ENCODE measurements at places on chromosomes 12 and 14.

DNA sequence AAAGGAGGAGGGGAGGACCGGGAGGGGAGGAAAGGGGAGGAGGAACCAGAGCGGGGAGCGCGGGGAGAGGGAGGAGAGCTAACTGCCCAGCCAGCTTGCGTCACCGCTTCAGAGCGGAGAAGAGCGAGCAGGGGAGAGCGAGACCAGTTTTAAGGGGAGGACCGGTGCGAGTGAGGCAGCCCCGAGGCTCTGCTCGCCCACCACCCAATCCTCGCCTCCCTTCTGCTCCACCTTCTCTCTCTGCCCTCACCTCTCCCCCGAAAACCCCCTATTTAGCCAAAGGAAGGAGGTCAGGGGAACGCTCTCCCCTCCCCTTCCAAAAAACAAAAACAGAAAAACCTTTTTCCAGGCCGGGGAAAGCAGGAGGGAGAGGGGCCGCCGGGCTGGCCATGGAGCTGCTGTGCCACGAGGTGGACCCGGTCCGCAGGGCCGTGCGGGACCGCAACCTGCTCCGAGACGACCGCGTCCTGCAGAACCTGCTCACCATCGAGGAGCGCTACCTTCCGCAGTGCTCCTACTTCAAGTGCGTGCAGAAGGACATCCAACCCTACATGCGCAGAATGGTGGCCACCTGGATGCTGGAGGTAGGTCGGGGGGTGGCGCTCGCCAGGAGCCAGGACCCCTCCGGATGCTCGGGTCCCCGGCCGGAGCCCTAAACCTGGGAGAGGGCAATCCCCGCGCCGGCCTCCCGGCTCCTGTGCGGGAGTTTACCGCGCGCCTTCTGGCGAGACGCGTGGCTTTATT lies at the start of gene CCND2:
Gene CCND2, plus strand, starts transcription at position 111 of the 744 bp plus-strand sequence. Its CDS starts 279 bp downstream, at position 390.
- no peak for DNase-seq

- DNase-seq = no peak
Measured at GRCh38 chr12:34395056-34396005, 373.0 kb downstream of the ALG10 start.

DNA sequence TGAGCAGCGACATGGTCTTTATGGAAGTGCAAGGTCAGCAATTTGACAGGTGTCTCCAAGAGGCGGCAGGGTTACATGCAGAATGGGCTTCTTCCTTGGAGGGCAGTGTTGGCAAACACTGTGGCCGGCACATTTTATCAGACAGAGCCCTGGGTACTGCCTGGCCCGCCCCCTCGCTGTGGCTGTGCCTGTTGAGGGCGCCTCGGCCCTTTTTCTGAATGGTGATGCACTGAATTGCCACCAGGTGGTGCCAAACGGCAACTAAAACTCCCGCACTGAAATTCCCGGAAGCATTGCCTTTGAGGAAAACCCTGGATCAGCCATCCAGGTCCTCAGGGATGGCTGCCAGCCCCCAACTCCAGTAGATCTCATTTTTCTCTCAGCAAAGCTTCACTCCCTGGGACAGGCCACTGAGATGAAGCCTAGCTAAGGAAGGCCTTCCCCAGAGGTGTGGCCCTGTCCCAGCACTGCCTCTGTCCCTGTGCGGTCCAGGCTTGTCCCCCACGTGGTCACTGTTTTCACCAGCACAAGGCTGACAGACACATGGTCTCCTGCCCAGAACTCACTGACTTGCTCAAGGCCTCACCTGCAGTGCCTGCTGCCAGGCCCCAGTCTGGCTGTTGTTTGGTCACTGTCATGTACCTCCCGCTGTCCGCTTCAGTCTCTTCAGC lies 73.6 kb downstream of the TESC start:
- no peak for DNase-seq

DNA sequence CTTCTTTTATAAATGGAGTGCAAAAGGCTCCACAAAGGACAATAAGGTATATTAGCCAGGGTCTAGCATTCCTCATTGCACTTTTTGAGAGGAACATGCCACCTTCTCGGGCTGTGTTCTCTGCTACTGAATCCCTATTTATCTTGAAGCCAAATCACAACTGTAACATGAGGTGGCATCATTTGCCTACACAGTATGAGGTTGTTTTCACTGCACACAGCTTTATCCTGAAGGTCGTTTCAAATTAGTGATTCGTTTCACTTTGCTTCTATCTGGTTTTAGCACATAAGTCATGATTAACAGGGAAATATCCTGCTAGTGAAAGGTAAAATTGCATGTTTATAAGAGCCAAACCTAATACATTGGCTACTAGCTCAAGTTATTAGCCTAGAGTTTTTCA lies 153.8 kb downstream of the SLC35F4 start:
- no peak for DNase-seq

- no peak for DNase-seq
Measured at GRCh38 chr14:36271939-36272907, 48.2 kb downstream of the MBIP start.

DNA sequence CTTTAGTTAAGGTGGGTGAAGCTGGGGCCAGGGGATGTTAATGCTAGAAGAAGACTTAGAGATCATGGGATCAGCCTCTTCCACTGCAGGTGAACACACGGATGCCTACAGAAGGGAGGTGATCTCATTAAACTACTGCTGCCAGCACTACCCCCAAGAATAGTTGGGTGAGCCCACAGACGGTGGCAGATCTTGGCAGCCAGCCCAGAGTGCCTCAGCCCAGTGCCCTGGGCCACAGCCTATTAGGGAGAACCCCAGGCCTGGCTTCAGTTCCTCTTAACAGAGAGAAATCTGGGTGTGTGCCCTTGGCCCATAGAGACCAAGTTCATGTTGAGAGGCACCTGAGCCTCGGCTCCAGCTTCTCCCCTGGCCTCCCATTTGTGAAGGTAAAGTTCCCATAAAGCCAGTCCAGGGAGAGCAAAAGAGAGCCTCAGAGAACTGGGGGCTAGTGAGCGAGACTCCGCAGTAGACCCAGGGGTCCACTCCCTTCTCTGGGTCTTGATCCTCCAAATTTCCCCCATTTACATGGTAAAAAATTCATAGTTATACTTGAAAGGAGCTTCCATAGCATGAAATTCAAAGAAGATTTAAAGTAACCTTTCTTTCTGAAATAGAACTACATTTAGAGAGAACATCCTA lies 125.0 kb upstream of the CCND2 start:
- no peak for DNase-seq

GRCh38 chr14:90573385-90574105 lies 176.7 kb downstream of the CALM1 start:
- DNase-seq = no peak

DNA sequence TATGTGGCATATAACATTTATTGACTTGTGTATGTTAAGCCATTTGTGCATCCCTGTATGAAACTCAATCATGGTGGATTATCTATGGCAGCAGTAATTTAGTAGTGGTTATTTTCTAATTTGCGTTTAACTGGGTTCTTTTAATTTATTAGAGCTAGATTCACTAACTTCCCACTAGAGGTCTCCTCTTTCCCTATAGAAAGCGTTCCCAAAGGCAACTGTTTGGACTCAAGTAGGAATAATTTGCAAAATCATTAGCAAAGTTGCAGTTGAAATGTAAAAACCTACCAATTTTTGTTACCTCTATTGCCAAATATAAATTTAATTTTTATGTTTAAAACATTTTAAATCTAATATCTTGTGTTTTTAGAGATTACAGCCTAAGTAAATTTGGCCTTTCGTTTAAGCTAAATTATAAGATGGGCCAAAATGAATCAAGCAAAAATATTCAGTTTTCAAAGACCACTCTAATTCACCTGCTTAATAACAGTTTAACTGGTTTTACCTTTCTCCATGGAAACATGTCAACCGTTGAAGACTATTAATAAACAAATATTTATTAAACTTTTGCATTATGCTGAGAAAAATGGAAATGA lies 6.0 kb downstream of the DMAC2L start:
- DNase-seq = no peak

DNA sequence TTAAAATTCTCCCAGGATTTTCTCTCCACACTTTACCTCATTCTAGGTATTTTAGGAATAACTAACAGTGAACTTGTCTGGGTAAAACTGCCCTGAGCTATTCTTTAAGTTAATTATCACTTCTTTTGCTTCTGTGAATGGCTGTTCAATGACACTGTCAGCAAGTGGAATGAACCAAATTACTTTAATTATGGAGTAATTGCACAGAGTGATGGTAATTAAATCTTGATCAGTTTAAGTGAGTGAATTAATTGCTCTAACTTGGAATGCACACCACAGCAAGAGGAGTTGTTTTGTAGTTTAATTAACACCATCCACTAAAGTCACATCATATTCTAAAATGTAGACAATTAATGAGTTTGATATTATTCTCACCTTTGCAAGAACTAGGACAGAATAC lies 36.2 kb upstream of the TMEM260 start:
- DNase-seq = no peak

DNA sequence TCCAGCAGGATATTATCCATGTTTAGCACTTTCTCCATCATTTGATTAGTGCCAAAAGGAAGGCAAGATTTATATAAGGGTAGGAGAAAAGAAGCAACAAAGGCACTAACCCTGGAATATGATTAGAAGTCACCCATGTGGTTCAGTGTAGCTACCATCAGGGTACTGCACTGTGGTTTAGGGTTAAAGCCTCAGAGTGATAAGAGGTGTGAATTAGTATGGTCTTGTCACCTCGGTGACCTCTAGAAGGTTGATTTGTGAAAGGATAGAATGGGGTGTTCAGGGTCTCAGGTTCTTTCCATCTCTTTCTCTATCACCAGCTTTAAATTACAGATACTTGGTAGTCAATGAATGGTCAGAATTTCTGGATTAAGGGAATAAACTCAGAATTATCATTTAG lies 103.0 kb upstream of the TMTC2 start:
- DNase-seq = no peak

- no peak for DNase-seq
Measured at GRCh38 chr14:75825147-75825592, 156.6 kb downstream of the TGFB3 start.

DNA sequence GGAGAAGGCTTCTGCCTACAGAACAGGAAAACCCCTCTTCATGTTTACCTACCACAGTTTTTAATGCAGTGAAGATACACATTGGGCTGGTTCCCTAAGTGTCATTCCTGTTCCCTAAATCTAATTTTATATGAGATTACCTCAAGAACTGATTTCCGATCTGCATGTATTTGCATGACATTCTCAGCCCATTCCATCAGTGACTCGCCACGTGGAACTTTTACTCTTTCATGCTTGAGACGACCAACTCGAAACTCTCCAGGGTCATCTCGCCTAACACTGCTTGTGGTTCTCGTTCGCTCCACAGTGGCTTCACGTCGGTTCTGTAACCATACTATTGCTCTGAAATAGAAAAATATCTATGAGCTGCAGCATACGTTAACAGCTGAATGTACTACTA lies 83.1 kb upstream of the STRN3 start:
- DNase-seq = no peak

GRCh38 chr12:119593578-119594398 lies at the start of gene TMEM233:
Gene TMEM233 (plus strand): TSS chr12:119593774. CDS start chr12:119593849, 75 bp downstream.
- DNase-seq = no peak

DNA sequence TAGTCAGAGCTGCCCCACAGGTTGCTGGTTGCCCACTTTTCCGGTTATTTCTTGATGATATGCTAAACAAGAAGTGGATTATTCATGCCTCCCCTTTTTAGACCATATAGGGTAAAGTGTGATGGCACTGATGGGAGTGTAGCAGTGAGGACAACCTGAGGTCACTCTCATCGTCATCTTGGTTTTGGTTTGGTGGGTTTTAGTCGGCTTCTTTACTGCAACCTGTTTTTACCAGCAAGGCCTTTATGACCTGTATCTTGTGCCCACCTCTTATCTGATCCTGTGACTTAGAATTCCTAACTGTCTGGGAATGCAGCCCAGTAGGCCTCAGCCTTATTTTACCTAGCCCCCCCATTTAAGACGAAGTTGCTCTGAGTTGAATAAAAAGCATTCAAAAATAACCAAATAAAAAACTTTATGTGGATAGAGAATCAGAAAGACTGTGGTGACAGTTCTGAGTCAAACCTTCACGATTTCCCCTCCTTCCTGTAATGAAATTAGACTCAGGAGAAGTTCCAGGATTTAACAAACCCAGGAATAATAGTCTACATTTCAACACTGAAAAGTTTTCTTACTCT lies 144.2 kb downstream of the PAWR start:
- no peak for DNase-seq

DNA sequence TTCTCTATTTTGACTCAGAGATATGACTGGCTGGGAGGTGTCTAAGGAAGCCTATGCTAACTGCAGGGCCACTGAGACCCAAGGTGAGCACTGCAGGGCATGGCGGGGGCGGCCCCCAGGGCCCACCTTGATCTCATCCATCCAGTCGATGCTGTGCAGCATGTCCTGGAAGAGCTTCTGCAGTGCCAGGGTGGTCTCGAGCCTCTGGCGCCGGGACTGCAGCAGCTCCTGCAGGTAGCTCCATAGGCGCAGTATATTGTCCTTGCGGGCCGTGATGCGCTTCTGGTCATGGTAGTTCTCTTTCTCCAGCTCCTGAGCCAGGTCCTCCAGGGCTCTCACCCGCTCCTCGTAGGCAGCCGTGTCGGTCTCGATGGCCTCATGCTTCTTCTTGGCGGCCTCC lies 84.5 kb downstream of the SPTB start:
- DNase-seq = no peak

DNA sequence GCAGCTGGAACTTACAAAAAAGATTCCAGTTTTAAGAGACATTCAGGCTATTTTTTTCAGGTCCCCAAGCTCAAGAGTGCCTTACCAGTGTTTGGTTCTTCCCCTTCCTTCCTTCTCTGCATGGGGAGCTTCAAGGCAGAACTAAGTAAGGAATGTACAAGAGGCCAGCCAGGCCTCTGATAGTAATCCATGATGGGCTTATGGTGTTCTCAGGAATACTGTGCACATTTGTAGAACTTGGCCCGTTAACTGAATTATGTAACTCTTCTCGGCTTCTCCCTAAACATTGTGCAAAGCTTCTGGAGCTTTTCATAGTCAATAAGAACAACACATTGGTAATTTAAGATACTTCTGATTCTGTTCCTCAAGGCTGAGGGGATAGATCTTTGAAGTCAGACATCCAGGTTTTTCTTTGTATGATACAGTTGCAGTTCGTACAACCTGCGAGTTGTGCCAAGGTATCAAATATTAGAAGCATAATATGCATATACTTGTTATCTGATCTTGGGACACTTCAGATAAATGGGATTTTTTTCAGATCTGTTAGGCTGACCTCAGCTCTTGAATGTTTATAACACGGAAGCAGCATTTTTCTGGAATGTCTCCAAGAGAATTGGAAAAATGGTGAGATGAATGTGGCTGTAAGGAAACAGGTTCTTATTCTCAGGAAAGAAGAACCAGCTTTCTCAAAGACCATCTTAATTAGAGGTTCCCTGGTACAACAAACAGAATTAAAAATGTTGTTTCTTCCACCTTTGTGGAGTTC lies 148.6 kb downstream of the ANO4 start:
- no peak for DNase-seq

DNA sequence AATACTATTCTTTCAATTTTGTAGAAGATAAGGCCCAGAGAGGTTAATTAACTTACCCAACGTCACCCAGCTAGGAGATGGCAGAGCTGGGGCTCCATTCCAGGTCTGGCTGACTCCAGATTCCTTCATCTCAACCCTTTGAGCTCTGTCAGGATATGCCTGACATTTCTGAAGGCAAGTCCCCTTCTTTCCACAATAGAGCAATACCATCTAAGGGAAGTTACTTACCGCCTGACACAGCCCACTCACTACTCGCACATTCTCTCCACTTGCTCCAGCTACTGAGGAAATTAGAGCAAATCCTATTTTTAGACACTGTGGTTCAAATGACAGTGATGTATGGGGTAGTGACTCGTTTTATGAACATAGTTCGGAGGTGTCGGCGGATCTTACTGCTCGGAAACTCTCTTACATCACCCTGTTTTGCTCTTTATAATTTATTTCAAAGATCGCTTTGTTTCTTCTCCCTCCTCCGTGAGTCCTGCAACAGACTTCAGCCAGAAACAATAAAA lies 2.0 kb upstream of the WSCD2 start:
- DNase-seq = no peak
